ENCODE measurements at places on chromosomes 13 and 19.

DNA sequence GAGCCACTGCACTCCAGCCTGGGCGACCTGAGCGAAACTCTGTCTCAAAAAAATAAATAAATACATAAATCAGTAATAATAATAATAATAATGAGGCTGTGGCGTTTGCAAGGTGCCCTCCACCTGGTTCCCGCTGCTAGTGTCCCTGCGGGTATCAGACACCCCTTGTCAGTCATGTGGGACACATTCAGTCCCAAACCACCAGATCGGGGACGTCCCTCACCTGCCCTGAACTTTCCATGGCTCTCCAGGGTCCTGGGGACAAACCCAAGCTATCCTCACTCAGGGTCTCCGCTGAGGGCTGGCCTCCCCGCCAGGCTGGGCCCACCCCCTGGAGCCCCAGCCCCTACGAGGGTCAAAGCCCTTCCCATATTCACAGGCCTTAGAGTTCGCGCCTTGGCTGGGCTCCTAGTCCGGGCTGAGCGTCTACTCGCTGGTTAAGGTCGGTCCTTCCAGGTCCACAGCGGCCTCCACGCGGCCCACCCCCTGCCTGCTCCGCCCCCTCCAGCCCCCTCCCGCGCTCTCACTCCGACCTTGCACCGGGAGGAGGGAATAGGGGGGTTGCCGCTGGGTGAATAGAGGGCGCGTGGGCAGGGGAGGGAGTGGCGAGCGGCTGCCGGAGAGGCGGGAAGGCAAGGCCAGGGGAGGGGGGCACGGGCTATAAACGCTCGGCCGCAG lies 349 bp upstream of the KISS1R start:
- DNase-seq = no peak

GRCh38 chr19:38673030-38673429 lies 25.6 kb downstream of the ACTN4 start:
- DNase-seq = no peak

- DNase-seq = no peak
These were observed 45.9 kb downstream of the SUGP2 start for GRCh38 chr19:18987456-18987855.

GRCh38 chr13:101453784-101454201 lies 1.3 kb downstream of the ITGBL1 start:
- DNase-seq = no peak

DNA sequence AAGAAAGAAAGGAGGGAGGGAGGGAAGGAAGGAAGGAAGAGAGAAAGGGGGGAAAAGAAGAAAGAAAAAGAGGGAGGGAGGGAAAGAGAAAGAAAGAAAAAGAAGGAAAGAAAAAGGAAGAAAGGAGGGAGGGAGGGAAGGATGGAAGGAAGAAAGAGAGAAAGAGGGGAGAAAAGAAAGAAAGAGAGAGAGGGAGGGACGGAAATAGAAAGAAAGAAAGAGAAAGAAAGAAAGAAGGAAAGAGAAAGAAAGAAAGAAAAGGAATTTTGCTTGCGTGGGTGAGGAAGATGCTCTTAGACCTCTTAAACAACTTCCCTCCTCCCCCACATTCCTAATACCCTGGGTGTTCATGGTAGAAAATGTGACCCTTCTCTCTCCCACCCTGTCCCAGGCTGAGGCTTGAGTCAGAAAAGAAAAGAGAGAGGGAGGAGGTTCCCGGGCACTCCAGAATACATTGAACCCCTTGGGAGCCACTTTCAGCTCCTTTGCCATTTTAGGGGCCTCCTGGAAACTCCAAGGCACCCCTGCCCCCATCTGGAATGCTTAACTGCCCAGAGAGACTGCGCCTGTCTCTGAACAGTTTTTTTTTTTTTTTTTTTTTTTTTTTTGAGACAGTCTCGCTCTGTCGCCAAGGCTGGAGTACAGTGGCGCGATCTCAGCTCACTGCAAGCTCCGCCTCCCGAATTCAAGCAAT lies 9.2 kb upstream of the KANK3 start:
- DNase-seq = no peak

- no peak for DNase-seq
These were observed 2.9 kb downstream of the KLHL26 start for GRCh38 chr19:18639706-18640243.

DNA sequence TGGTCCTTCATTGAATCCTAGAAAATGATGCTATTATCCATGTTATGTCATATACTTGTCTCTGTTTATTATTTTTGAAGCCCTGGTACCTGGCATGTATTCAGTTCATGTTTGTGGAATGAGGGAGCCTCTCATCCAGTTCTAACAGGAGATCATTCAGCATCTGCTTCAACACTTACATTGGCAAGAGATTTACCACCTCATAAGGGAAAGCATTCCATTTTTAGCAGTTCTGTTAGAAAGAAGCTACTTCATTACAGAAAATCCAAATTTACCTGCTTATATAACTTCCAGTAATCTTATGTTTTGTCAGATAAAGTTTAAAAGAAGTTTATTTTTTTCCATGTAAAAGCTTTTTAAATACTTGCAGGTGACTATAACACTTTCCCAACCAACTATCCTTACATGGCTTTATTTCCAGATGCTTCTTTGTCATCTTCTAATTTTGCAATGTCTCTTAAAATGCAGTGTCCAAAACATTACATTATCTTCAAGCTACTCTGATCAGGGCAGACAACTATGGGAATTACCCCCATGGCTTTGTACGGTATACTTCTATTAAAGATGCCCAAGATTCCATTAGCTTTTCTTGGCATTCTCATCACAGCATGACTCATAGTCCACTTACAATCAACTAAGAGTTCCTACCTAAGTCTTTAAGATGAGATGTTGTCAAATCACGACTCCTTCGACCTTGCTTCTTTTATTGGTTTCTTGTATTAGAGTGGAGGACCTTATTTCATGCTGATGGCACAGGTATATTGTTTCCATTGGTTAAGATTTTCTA lies 262.1 kb downstream of the PCDH9 start:
- no peak for DNase-seq

- DNase-seq = no peak
These were observed 41.5 kb downstream of the FOXO1 start for GRCh38 chr13:40624986-40625385.

- no peak for DNase-seq
These were observed 10.3 kb downstream of the TBCB start for GRCh38 chr19:36125557-36125956.

DNA sequence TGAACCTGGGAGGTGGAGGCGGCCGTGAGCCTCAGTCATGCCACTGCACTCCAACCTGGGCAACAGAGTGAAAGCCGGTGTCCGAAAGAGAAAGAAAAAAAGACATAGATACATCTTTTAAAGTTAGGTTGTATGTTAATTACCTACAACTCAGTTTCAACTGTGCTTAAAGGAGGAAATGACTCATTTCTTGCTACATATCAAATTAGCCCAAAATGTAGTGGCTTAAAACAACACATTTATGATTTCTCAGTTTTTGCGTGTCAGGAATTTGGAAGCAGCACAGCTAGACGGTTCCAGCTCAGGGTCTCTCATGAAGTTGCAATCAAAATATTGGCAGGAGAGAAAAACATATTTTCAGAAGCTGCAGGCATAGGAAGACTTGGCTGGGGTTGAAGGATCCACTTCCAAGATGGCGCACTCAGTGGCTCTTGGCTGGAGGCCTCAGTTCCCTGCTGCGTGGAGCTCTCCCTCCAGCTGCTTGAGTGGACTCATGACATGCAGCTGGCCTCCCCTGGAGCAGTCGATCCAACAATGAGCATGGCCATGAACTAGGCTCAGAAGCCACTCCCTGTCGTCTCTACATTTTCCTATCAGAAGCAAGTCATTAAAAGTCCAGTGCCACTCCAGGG lies 7.1 kb downstream of the LDLR start:
- DNase-seq = no peak

- no peak for DNase-seq
These were observed 438.7 kb upstream of the ARGLU1 start for GRCh38 chr13:107006661-107007060.

GRCh38 chr13:22839603-22840530 lies 340.9 kb upstream of the SGCG start:
- no peak for DNase-seq

GRCh38 chr13:78022164-78022877 lies 103.7 kb upstream of the EDNRB start:
- DNase-seq = no peak

- DNase-seq = no peak
These were observed 13.2 kb downstream of the ING1 start for GRCh38 chr13:110726726-110727125.

DNA sequence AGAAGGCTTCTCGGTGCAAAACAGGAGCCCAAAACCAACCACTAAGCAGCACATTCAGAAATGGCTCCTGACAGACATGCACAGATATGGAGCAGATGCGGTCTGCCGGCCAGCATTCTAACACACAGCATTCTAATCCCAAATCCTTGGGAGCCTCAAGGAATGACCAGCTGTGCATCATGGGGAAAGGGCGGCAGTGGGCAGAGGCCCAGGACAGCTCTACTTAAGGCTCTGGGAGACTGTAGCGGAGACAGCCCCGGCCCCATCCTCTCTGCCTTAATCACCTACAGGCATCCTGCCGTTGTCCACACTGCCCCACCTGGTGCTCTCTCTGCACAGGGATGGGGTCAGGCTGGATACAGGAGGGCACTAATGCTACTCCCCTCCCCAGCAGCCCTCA lies 1016.0 kb downstream of the UQCRFS1 start:
- no peak for DNase-seq

DNA sequence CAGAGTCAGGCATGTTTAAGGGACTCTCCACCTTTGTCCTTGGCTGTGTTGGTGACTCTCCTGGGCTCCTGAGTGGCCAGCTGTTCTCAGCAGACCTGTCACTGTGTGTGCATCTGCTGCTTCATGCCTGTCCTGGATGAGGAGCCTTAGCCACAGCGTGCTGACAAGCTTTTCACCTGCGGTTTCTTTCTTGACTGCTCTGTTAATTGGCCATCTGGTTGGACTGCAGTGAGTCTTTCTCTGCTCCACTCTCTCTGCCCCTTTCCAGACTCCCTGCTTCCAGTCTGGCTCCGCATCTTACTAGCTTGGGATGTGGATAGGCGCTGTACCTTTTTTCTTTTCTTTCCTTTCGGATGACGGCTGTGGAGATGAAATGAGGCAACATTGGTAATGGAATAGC lies 38.8 kb downstream of the POLR1D start:
- DNase-seq = no peak

- no peak for DNase-seq
These were observed 1.4 kb downstream of the FFAR1 start for GRCh38 chr19:35348911-35349611.

DNA sequence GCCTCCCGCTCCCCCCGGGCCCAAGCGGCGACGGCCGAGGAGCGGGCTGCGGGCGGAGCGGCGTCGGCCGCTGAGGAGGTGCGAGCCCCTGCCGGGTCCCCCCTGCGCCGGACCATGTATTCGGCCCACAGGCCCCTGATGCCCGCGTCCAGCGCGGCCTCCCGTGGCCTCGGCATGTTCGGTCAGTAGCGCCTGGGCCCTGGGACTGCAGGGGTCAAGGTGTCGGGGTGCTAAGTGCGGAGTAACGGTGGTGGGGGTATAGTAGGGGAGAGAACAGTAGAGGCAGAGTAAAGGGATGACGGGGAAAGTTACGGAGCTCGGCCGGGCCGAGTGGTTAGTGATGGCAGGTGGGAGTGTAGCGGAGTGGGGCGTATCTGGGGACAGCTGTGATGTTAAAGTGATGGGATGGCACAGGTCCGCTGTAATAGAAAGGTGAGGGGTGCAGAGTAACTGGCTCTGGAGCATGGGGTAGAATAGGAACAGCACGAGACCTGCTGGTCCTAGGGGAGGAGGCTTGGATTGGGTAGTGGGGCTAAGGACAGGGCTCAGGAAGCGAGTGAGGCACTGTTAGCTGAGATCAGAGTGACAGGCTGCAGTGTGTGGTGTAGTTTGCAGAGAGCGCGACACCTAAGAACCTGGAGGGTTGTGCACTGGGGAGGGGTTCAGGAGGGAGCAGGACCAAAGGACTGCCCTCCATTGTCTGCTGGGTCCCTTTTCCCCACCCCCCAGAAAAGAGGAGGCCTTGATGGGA lies 15.7 kb downstream of the CIC start:
- DNase-seq = no peak

DNA sequence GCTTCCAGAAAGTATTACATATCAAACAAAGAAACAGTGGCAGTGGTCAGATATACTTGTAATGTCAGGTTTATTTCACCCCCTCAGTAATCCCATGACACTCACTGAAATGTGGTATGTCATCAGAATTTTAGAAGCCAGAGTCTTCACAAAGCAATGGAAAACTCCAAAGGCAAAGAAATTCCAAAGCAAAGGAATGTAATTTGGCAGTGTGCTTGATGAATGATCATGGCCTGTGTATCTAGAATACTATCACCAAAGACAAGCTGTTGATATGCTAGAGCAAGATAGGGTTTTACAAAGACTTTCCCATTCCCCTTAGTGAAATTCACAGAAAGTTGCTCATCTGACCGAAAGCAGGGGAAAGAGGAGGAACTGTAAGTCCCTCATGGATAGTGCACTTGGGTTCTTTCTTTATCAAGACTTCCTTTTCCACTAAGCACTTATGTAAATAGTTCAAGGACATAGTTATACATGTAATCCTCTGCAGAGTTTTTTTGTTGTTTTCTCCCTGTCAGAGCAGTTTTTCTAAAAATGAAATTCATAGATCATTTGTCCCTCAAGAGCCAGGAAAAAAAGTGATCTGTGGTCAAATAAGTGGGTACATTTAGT lies 243.4 kb downstream of the NHLRC3 start:
- no peak for DNase-seq

DNA sequence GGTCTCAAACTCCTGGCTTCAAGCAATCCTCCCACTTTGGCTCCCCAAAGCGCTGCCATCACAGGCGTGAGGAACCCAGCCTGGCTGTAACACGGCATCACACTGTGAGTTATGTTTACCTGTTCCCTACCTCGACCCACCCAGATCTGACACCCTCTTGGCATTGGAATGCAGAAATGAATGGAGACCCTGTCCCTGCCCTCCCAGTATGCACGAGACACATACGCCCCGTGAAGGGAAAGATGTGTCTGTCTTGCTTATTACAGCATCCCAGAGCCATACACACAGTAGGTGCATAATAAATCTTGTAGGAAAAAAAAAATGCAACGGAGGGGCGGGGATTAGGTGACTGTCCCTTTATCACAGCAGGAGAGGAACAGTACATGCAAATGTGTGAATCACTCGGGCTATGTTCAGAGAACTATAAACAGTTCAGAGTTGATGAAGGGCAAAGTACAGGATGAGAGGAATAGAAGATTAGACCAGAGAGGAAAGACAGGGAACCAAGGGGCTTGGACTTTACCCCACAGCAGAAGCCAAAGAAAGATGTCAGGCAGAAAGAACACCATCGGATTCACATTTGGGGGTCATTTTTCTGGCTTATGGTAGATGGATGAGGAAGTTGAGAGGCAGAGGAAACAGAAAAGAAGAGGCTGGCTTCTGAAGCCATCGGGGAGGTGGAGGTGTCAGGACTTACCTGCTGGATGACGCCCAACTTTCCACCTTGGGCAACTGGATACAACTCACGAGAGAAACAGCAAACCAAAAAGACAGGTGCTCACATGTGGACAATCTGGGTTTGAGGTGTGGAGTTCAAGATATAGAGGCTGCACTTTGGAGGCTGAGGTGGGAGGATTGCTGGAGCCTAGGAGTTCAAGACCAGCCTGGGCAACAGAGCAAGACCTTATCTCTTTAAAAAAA lies 94.3 kb downstream of the INSR start:
- no peak for DNase-seq

- no peak for DNase-seq
These were observed 68.7 kb downstream of the ZNF726 start for GRCh38 chr19:23983406-23983805.

GRCh38 chr13:23990455-23990854 lies 93.2 kb upstream of the C1QTNF9B start:
- no peak for DNase-seq

GRCh38 chr13:50801087-50801931 lies 42.2 kb downstream of the DLEU7 start:
- DNase-seq = peak; percentile 41

- no peak for DNase-seq
These were observed 13.7 kb upstream of the ELF1 start for GRCh38 chr13:41032691-41033376.

Measured in HS-27A (cell line).